HT1080 (cell line): ENCODE measurements at places on chromosomes 13 and 19. TPM values are rescaled to one million over a fixed set of nuclear protein-coding genes. Genes with fewer than 3 reads are reported as not detected.
A peak's percentile ranks its signal among the peaks of the same experiment; 100 is the strongest.

CD70 gene
- total RNA-seq: 136 and 156 TPM in 2 replicates

KMT5C gene
- total RNA-seq: 2.4 and 5.8 TPM in 2 replicates

BORCS8 gene
- total RNA-seq: 34.6 and 44.1 TPM in 2 replicates

TEX29 gene
- 0.29 and 0.70 TPM in 2 replicates for total RNA-seq

ZNF552 gene
- total RNA-seq: 6.7 and 8.0 TPM in 2 replicates

BORA gene
- 16.2 and 17.4 TPM in 2 replicates for total RNA-seq

DNA sequence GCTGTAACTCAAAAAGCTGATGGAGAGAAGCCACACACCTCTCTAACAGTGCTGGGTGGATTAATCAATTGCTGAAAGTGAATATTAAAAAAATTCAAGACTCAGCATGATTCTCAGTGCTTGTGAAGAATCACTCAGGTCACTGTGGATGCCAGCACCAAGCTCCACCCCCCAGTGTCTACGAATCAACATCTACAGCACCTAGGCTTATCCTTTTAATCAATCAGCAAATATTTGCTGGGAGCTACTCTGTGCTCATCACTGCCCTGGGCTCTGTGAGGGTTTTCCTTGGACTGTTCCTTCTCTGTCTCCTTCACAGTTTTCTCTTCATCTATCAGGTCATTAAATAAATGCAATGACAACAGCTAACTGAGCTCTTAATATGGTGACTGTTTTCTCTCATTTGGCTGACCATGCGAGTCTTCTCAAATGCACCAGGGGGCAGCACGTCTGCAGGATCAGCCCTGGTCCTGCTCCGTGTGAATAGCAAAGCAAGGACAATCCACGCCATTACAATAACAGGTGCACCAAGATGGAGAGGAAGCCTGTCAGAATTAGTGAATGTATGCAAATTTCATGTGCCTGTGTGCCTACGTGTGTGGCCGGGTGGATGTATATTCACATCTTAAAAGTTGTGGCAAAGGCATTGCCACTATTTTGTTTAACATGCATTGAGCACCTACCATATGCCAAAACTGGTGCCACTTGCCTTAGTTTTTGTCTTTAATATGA, 14.6 kb upstream of the C13orf42 start:
- no peak for DNase-seq

GRCh38 chr19:42129399-42130253, 2.6 kb downstream of the POU2F2 start:
- DNase-seq: no peak

- peak; percentile 90 for DNase-seq
Measured at GRCh38 chr19:9847087-9847671, 12.1 kb downstream of the PIN1 start.

DNA sequence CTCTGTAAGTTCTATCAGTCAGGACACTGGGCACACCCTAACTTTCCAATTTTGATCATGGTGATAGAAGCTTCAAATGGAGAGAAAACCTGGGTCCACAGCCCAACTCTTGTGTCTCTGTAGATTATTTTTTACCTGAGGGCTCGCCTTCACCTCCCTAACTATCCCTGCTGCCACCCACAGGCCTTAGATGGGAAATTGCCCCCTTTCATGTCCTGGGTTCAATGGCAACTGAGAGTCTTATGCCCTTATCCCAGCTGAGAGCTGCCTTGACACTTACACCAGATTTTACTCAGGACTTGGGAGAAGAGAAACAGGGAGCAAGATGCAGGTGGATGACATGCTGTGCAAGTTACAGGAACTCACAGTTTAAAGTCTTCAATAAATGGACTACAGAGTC, 81.7 kb downstream of the RAP2A start:
- DNase-seq: no peak

- peak; percentile 39 for DNase-seq
Measured at GRCh38 chr19:2507109-2507508, 31.2 kb downstream of the GADD45B start.
